ENCODE measurements at places on chromosomes 1 and 21.
A peak's percentile ranks its signal among the peaks of the same experiment; 100 is the strongest.

- H3K4me3 ChIP-seq = no peak overlapping the region
- no peaks in the 10 kb centered on the region for H3K36me3 ChIP-seq
- H3K27ac ChIP-seq = peak overlapping the region; percentile 95
- no peaks in the 10 kb centered on the region for H3K27me3 ChIP-seq
Measured at GRCh38 chr21:38916214-38916964, 110.7 kb downstream of the ETS2 start.

DNA sequence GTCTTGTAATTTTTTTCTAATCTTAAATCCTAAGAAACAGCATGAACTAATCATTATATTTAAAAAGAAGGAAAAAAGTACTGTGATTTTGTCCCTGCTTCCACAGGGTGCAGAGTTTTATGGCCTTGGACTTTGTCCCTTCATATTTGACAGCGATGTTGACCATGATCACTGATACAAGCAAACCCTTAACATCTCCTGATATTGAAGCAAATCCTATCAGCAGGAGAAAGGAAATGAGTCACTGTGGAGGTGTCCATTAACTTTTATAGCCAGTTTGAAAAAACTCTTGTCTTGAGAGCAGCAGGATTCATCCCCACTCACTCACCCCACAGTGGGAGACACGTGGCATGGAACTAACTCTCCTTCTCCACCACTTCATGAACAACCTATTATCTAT, 5.1 kb upstream of the REG4 start:
- no peaks in the 10 kb centered on the region for H3K36me3 ChIP-seq
- H3K4me1 ChIP-seq = no peaks in the 10 kb centered on the region
- no peak overlapping the region for H3K27ac ChIP-seq

GRCh38 chr1:115463347-115463746, 125.3 kb upstream of the NGF start:
- no peaks in the 10 kb centered on the region for H3K4me1 ChIP-seq
- no peak overlapping the region for H3K27ac ChIP-seq
- H3K27me3 ChIP-seq = no peaks in the 10 kb centered on the region
- no peaks in the 10 kb centered on the region for H3K36me3 ChIP-seq
- no peak overlapping the region for H3K4me3 ChIP-seq

DNA sequence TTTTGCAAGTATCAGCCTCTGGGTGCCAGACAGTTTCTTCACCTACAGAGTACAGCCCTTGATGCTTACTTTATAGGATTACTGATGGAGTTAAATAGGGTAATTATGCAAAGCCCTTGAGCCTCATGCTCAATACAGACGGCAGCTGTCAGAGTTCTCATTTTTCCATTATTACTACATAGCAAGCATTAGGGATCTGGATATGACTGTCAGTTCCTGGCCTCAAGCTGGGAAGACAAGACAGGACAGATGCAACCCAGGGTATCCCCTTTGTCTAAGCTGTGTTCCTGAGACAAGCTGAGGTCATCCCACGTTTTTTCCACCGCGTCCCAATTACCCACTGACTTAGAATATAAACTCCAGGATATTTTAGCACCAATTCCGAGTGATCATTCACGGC, 94.4 kb downstream of the SLC35F3 start:
- H3K36me3 ChIP-seq = no peaks in the 10 kb centered on the region
- no peaks in the 10 kb centered on the region for H3K4me1 ChIP-seq
- no peak for DNase-seq

DNA sequence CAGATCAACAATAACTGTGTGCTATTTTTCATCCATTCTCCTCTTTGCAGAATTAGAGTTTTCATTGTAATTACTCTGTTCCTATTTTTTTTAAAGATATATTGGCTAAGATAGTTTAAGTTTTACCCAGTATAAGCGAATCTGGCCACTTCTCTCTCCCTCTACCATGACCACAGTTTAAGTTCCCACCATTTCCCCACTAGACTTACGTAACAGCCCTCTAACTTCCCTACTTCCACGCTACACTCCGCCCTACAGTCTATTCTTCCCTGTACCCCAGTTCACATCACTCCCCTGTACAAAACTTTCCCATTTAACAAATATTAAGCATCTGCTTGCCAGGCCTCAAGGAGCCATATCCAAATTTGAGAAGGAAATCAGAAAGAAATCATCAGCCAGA, 16.5 kb downstream of the CTSK start:
- no peak for DNase-seq
- no peak overlapping the region for H3K27ac ChIP-seq
- H3K4me1 ChIP-seq = peaks cover 5% of the 10 kb centered on the region
- peaks cover 4% of the 10 kb centered on the region for H3K36me3 ChIP-seq
- H3K27me3 ChIP-seq = no peaks in the 10 kb centered on the region
- H3K4me3 ChIP-seq = no peak overlapping the region

GRCh38 chr1:20704390-20705202, 13.2 kb downstream of the KIF17 start:
- no peak overlapping the region for H3K4me3 ChIP-seq
- H3K27me3 ChIP-seq = no peaks in the 10 kb centered on the region
- H3K4me1 ChIP-seq = no peaks in the 10 kb centered on the region

GRCh38 chr1:154327466-154328317, 2.4 kb downstream of the ATP8B2 start:
- peak overlapping the region; percentile 91 for H3K4me3 ChIP-seq
- H3K4me1 ChIP-seq = peaks cover 29% of the 10 kb centered on the region
- H3K27ac ChIP-seq = peak overlapping the region; percentile 96
- no peaks in the 10 kb centered on the region for H3K36me3 ChIP-seq
- no peak for DNase-seq

DNA sequence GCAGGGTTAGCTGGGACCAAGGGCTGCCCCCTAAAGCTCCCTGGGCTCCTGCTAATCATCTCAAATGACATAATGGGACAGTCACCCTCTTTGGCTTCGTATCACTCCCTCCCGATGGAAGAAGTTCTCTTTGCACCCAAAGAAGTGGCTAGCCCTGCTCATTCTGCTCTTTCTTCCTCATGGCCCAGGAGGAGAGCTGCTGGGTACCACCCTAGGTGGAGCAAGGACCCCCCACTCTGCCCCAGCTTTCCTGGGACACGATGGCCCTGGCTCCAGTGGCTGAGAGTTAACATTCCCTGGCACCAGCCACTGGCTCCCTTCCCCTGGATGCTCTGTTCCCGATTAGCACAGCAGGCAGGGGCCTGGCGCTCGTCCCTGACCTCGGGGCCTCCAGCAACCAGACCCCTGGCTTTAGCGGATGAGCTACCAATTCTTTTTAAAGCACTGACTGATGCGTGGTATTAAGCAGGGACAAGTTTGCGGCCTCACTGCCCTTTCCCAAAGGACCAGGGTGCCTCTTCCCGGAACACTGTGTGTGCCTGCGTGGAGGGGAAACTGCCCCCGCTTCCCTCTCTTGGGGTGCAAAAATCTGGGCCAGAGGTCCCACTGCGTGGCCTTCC, 1.2 kb downstream of the MYOM3 start:
- peak overlapping the region; percentile 35 for H3K27ac ChIP-seq
- no peak overlapping the region for H3K4me3 ChIP-seq
- peaks cover 34% of the 10 kb centered on the region for H3K4me1 ChIP-seq

- no peaks in the 10 kb centered on the region for H3K36me3 ChIP-seq
- H3K27ac ChIP-seq = no peak overlapping the region
- DNase-seq = no peak
- H3K4me1 ChIP-seq = no peaks in the 10 kb centered on the region
Measured at GRCh38 chr1:152768847-152769533, 6.0 kb upstream of the LCE1F start.

- no peak overlapping the region for H3K27ac ChIP-seq
- no peak for DNase-seq
- no peaks in the 10 kb centered on the region for H3K36me3 ChIP-seq
- peaks cover 26% of the 10 kb centered on the region for H3K4me1 ChIP-seq
Measured at GRCh38 chr1:55287723-55288122, 72.6 kb upstream of the USP24 start.

DNA sequence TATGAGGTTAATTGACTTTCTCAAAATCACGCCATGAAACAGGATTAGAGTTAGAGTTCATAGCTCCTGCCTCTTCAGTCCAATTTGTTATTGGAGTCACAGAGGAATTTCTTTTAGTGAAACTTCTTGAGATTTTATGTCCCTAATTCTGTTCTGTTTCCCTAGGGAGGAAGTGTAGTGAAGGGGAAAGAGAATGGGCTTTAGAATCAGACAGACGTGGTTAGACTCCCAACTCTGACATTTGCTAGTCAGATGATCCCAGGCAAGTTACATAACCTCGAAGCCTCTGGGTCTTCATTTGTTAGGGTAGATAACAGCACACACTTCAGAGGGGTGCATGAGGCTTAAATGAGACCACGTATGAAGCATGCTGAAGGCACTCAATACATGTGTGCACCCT, 83.9 kb downstream of the ASTN1 start:
- no peaks in the 10 kb centered on the region for H3K36me3 ChIP-seq
- no peak for DNase-seq
- H3K27ac ChIP-seq = no peak overlapping the region
- H3K4me3 ChIP-seq = no peak overlapping the region
- H3K27me3 ChIP-seq = no peaks in the 10 kb centered on the region

DNA sequence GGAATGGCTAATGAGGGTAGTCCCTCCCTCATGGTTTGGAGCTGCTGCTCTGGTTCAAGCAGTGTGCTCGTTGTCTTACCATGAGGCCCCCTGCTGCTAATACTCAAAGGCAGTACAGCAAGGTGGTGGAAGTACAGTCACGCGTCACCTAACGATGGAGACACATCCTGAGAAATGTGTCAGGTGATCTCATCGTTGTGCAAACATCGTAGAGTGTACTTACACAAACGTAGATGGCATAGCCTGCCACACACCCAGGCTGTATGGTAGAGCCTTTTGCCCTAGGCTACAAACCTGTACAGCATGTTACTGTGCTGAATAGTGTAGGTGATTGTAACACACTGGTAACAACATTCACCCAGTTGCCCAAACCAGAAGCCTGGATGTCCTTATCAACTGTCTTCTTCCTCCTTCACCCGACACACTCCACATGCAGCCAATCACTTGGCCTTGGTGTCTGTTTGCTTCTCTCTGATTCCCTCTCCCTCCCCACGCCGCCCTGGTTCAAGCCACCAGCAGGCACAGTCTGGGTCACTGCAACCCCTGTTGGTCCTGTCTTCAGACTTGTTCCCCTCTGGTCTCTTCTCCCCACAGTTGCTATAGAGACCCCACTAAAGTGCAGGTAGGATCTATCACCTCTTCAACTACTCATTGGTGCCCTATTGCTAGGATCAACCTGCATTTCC, 6.0 kb upstream of the KCNA2 start:
- H3K4me3 ChIP-seq = no peak overlapping the region
- DNase-seq = no peak
- H3K4me1 ChIP-seq = peaks cover 1% of the 10 kb centered on the region

GRCh38 chr1:198135366-198135765, 21.4 kb upstream of the NEK7 start:
- H3K4me3 ChIP-seq = no peak overlapping the region
- H3K4me1 ChIP-seq = no peaks in the 10 kb centered on the region
- no peaks in the 10 kb centered on the region for H3K27me3 ChIP-seq
- no peak overlapping the region for H3K27ac ChIP-seq

DNA sequence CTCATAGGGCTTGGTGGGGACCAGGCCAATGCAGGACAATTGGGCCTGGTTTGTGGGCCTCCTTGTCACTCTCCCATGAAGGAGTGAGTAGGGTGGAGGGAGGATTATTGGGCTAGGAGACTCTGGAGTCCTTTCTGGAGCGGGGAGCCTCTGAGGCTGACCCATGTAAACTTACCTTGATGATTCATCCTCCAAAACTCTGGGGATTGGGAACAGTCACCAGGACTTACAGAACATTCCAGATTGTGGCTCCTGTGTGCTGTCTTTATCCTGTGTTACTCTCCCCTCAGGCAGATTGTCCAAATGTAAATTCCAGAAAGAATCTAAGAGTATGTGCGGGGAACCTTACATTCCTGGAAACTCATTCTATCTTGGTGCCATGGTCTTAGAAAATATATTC, 197.6 kb downstream of the CAMTA1 start:
- no peak overlapping the region for H3K4me3 ChIP-seq
- H3K36me3 ChIP-seq = no peaks in the 10 kb centered on the region
- no peaks in the 10 kb centered on the region for H3K27me3 ChIP-seq

GRCh38 chr1:110151175-110151669, 928 bp downstream of the SLC6A17 start:
- H3K4me1 ChIP-seq = peaks cover 14% of the 10 kb centered on the region
- no peak for DNase-seq
- H3K27ac ChIP-seq = no peak overlapping the region
- peaks cover 3% of the 10 kb centered on the region for H3K27me3 ChIP-seq

DNA sequence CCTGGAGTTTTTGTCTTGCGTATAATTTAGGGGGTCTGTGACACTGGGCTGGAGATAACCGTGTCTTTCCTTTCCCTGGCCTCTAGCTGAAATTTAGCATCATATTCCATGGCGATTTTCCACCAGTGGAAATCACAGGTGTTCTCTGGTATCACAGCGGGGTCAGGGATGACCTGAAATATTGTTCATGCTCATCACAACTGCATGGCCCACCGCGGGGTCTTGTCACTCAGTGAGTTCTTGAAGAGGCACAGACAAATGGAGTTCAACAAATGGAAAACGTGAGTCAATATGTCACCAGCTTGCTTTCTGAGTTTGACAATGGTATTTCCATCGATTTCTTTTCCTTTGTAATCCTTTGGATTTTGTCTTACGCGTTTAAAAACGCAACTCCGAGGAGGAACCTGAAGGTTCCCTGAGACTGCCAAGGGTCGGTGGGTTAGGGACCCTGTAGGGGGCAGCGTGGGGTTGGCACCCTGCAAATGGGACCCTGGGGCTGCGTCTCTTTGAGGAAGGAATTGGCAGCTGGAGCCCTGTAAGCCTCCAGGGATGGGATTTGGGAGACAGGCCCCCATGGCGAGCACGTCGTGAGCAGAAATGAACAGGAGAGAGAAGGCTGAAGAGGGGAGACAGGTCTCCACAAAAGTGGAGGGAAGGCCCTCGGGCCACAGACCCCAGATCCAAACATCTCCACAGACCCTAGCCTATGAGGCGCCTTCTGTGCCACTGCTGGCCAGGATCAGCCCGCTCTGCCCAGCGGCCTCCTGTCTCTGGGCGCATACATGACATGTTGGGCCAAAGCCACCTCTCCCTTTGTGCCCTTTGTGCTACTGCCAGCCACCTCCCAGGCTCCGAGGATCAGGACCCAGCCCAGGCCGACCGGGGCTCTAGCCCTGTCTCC, 32.1 kb upstream of the RUNX3 start:
- H3K27me3 ChIP-seq = no peaks in the 10 kb centered on the region
- no peak for DNase-seq
- no peak overlapping the region for H3K27ac ChIP-seq
- no peak overlapping the region for H3K4me3 ChIP-seq
- no peaks in the 10 kb centered on the region for H3K36me3 ChIP-seq

DNA sequence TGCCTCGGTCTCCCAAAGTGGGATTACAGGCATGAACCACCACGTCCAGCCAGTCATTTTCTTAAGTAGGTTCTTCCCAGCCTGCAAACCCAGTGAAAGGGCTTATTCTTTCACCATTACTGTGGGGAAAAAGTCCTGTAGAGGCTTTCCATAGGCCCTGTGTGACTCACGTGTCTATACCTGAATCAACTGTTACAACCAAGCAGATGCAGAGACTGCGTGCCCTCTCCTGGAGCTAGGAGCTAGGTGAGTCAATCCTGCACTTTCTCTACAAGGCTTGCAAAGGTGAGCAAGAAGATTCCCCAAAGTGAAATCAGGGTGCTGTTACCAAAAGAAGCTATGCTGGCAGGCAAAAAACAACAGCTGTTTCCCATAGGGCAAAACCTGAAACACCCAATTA, 13.8 kb upstream of the MPZL1 start:
- no peak overlapping the region for H3K27ac ChIP-seq
- H3K27me3 ChIP-seq = no peaks in the 10 kb centered on the region
- H3K4me1 ChIP-seq = no peaks in the 10 kb centered on the region
- no peak overlapping the region for H3K4me3 ChIP-seq
- no peak for DNase-seq

Data from esophagus squamous epithelium (tissue), 5 donors.